ENCODE measurements at places on chromosomes 7 and 10.

DNA sequence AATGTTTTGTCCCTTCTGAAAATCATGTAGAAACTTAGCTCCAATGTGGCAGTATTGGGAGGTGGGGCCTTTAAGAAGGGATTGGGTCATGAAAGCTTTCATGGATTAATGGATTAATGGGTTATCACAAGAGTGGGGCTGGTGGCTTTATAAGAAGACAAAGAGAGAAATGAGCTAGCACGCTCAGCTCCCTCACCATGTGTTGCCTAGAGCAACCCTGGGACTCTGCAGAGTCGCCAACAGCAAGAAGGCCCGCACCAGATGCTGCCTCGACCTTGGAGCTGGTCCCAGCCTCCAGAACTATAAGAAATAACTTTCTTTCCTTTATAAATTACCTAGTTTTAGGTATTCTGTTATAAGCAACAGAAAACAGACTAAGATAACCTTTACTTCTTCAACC lies 74.9 kb upstream of the HECW1 start:
- DNase-seq, result no peak

DNA sequence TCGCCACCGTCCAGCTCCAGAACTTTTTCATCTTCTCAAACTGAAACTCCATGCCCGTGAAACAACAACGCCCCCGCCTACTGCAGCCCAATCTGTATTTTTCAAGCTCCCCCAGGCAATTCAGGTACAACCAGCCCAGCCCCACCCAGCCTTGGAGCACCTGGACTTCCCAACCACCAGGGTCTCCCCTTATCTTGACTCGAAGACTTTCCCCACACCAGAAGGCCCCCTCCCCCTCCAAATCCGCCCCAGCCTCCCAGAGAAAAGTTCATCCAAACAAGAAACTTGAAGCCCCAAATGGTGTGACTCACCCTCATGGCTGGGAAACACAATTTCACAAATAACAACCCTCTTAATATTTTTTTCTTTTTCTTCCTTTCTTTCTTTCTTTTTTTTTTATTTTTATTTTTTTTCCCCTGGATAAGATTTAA lies 10.6 kb downstream of the ZCCHC24 start:
- DNase-seq, result no peak

- DNase-seq, result no peak
Measured at GRCh38 chr7:138538518-138538917, 78.5 kb downstream of the TRIM24 start.

- DNase-seq, result no peak
Measured at GRCh38 chr10:126421756-126422256, 33.5 kb upstream of the ADAM12 start.

All from neuronal stem cell (in vitro differentiated cells).